ENCODE measurements at places on chromosomes 1 and 21. TPM values are rescaled to one million over a fixed set of nuclear protein-coding genes. Genes with fewer than 3 reads are reported as not detected.

PALMD gene
- not detected for total RNA-seq

TNNT2 gene
- not detected for total RNA-seq

GRCh38 chr1:14443164-14443787 lies 155.2 kb upstream of the KAZN start:
- DNase-seq: no peak

GRCh38 chr1:150532860-150533259 lies 16.3 kb upstream of the ADAMTSL4 start:
- DNase-seq: no peak

- DNase-seq: no peak
Measured at GRCh38 chr1:69077633-69078032, 490.1 kb upstream of the LRRC7 start.
